Epithelial cell of umbilical artery (primary cell): ENCODE measurements at places on chromosomes 1 and 21. TPM values are rescaled to one million over a fixed set of nuclear protein-coding genes. Genes with fewer than 3 reads are reported as not detected.

Gene PERM1
- not detected in 2 replicates for total RNA-seq

Gene DUSP23
- total RNA-seq: 241 and 316 TPM in 2 replicates

Gene TMEM52
- total RNA-seq: not detected in 2 replicates

Gene TCEA3
- total RNA-seq: 0.32 and 0.91 TPM in 2 replicates

Gene SIPA1L2
- 22.6 and 28.6 TPM in 2 replicates for total RNA-seq

Gene ADORA1
- 0.30 and 0.32 TPM in 2 replicates for total RNA-seq

Gene ZNF697
- 22.6 and 23.1 TPM in 2 replicates for total RNA-seq

Gene SPRR3
- not detected in 2 replicates for total RNA-seq

Gene TAF5L
- 20.8 and 21.1 TPM in 2 replicates for total RNA-seq

Gene PTPRF
- total RNA-seq: 54.7 and 58.5 TPM in 2 replicates

Gene GUCA2A
- not detected in 2 replicates for total RNA-seq

Gene DDR2
- 6.8 and 16.7 TPM in 2 replicates for total RNA-seq

Gene ASAP3
- total RNA-seq: 7.1 and 8.4 TPM in 2 replicates

Gene MYOC
- total RNA-seq: not detected in 2 replicates

Gene TAS1R3
- under 0.01 and 0.30 TPM in 2 replicates for total RNA-seq

Gene SPRR1A
- total RNA-seq: not detected in 2 replicates

Gene KRTAP24-1
- not detected in 2 replicates for total RNA-seq

Gene AGTRAP
- total RNA-seq: 43.2 and 64.7 TPM in 2 replicates

Gene RGS13
- total RNA-seq: not detected in 2 replicates

Gene HES5
- total RNA-seq: not detected in 2 replicates

Gene PLEKHG5
- total RNA-seq: 26.4 and 36.4 TPM in 2 replicates

Gene HPCAL4
- total RNA-seq: not detected in 2 replicates

Gene PTPN7
- 0.30 and 3.2 TPM in 2 replicates for total RNA-seq

Gene SEC16B
- total RNA-seq: 0.97 and 1.5 TPM in 2 replicates

Gene SELL
- 0.65 and 1.1 TPM in 2 replicates for total RNA-seq

Gene PALMD
- total RNA-seq: 108 and 133 TPM in 2 replicates

Gene PKNOX1
- total RNA-seq: 5.5 and 8.4 TPM in 2 replicates

Gene REG4
- total RNA-seq: not detected in 2 replicates

Gene KRTAP19-3
- total RNA-seq: not detected in 2 replicates

Gene PGBD5
- total RNA-seq: under 0.01 TPM in 1 of 2 replicates, not detected in the other

Gene SPRR2A
- not detected in 2 replicates for total RNA-seq

Gene KRTAP19-1
- not detected in 2 replicates for total RNA-seq

Gene CSF3R
- not detected in 2 replicates for total RNA-seq

Gene PRAMEF1
- not detected in 2 replicates for total RNA-seq

Gene FAM110D
- 2.1 and 3.9 TPM in 2 replicates for total RNA-seq

Gene ANGPTL7
- total RNA-seq: not detected in 2 replicates

Gene MYOM3
- total RNA-seq: 0.30 and 0.32 TPM in 2 replicates
